ENCODE measurements at places on chromosomes 5 and 9.

GRCh38 chr5:67807439-67807888 lies 408.1 kb upstream of the PIK3R1 start:
- DNase-seq: no peak

- DNase-seq: no peak
These were observed 22.3 kb upstream of the TLR4 start for GRCh38 chr9:117681888-117682287.

DNA sequence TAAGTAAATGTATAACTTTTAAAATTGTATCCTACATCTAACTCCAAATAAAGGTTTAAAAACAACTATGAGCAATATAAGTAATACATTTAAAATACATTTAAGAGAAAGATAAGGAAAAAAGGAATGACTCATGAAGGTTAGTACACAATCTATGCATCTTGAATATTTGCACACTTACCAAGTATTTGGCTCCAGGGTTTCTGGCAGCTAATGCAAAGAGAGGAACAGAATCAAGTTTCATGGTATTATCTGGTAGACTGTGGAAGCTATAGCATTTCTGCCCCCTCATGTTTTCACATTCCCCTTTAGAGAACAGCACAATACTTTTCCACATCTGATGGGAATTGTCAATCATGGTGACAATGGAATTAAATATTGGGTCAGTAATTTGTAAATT lies 132.1 kb downstream of the COX7C start:
- no peak for DNase-seq

DNA sequence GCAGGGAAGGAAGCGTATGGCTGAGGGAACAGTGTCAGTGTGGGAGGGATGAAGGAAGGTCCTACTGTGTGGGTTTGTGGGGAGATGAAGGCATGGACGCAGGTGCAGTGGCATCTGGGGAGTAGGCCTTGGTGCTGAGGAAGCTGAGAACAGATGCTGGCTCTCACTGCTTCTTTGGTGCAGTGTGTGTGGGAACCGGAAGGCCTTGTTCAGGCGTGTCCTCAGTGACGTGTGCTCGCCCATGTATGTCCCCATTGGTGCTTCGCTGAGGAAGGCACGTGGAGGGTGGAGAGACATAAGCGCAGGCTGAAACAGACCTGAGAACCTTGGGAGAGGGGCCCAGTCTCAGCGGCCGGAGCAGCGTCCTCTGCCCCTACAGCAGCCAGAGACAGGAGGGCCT lies 18.7 kb downstream of the ADAMTS13 start:
- DNase-seq: no peak

DNA sequence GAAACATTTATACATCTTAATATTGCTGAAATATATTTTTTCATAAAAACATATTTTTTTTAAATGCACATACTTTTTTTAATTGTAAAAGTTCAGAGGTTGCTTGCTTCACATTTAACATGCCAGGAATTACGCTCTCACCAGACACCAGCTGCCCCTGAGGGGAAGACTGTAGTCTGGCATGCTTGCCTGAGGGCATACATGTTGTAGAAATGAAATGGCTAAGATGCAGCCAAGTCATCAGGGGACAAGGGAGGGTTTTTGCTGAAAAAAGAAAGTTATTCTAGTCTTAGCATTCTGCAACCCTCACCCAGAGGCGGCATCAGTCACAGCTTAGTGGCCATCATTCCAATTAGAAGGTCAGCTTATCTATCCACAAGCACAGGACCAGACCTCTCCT lies 426.7 kb upstream of the FTMT start:
- no peak for DNase-seq

All from heart right ventricle (tissue), 16 donors.